ENCODE measurements at places on chromosomes 3 and 15.

- no peak for DNase-seq
These were observed 13.5 kb downstream of the CDCP1 start for GRCh38 chr3:45132568-45133211.

- DNase-seq: no peak
These were observed 2.6 kb upstream of the SKOR1 start for GRCh38 chr15:67822537-67823313.

DNA sequence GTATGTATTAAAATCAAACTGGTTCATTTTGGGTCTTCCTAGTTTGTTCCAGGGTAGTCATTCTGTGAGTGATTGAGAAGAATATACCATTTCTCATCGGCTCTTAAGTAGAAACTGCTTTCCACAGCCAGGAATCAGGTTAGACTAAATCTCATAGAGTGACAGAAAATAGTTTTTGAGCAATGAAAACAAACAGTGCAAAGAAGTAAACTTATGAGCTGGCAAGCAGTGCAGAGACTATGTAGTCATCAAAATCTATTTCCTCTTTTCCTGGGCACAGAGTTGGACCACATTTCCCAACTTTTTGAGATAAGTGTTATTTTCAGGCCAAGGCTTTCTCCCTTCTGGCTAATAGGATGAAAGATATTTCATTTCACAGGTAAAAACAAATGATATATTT, 66.5 kb downstream of the UBE3A start:
- no peak for DNase-seq

GRCh38 chr3:119978554-119979208, 115.6 kb downstream of the GSK3B start:
- DNase-seq: no peak

GRCh38 chr3:170809975-170810357, 60.0 kb downstream of the RPL22L1 start:
- DNase-seq: no peak

- no peak for DNase-seq
These were observed 59.7 kb downstream of the LRIG1 start for GRCh38 chr3:66441129-66441528.

- DNase-seq: peak; percentile 54
These were observed 42.7 kb downstream of the EIF2AK4 start for GRCh38 chr15:39976291-39977274.

DNA sequence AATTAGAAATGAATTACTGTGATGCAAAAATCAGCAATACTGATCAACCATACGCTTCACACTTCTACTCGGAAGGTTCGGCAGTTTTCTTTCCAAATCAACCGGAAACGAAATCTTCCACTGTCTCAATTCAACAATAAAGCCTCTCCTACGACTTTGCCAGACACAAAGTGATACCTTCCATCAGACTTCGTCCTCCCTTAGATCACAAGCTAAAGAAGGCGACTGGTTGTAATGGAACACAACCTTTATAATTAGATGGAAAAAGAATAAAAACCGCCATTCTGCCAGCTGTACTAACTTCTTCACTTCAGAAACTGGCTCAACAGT, 618 bp downstream of the PARL start:
- DNase-seq: no peak

GRCh38 chr3:45943207-45943846, at the start of gene CXCR6:
Gene CXCR6, plus strand, starts transcription at chr3:45943464. Its CDS starts 3,018 bp downstream, at chr3:45946482.
- no peak for DNase-seq

- no peak for DNase-seq
These were observed 157.7 kb downstream of the NECTIN3 start for GRCh38 chr3:111229301-111229700.

GRCh38 chr3:179981646-179982045, 55.1 kb downstream of the PEX5L start:
- no peak for DNase-seq

DNA sequence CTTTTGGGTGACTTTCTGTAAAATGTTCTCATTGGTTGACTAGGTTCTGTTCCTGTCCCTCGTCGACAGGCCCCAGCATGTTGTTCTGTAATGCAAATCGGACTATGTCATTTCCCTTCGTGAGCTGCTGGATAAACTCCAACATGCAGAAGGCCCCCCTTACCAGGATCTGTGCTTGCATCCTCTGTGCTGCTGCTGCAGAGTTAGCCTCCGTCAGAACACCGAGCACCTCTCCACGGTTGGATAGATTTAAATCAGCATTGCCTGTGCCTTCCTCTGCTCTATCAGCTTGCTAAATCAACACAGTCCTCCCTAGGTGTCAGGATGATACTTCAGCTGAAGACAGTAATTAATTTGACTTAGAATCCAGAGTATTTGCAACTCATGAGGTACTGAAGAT, 12.7 kb upstream of the MINDY4B start:
- no peak for DNase-seq

GRCh38 chr15:26561896-26562295, 211.0 kb downstream of the GABRB3 start:
- DNase-seq: no peak

GRCh38 chr15:71133747-71134472, 18.6 kb downstream of the THSD4 start:
- no peak for DNase-seq

DNA sequence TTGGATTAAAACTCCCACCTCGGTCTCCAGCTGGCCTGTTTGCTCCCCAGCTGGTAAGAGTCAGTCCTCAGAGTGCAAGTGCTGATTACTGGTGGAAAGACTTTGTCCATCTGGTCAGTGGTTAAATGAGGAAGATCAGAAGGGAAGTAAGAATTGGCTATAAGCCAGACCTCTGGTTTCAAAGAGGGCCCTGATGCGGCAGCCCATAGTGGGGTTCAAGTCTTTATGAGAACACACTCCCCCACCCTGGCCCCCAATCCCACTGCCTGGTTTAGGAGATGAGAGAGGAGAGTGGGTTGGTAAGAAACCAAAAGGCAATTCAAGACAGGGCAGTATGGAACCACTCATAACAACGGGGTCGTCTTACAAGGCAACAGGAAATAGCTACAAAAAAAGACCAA, 65.0 kb downstream of the FRMD4B start:
- DNase-seq: no peak

GRCh38 chr3:79361748-79362378, 405.9 kb downstream of the ROBO1 start:
- no peak for DNase-seq

GRCh38 chr15:80730387-80730786, 35.3 kb downstream of the ABHD17C start:
- DNase-seq: no peak

GRCh38 chr3:107208100-107208499, 169.1 kb upstream of the CCDC54 start:
- DNase-seq: peak; percentile 76

DNA sequence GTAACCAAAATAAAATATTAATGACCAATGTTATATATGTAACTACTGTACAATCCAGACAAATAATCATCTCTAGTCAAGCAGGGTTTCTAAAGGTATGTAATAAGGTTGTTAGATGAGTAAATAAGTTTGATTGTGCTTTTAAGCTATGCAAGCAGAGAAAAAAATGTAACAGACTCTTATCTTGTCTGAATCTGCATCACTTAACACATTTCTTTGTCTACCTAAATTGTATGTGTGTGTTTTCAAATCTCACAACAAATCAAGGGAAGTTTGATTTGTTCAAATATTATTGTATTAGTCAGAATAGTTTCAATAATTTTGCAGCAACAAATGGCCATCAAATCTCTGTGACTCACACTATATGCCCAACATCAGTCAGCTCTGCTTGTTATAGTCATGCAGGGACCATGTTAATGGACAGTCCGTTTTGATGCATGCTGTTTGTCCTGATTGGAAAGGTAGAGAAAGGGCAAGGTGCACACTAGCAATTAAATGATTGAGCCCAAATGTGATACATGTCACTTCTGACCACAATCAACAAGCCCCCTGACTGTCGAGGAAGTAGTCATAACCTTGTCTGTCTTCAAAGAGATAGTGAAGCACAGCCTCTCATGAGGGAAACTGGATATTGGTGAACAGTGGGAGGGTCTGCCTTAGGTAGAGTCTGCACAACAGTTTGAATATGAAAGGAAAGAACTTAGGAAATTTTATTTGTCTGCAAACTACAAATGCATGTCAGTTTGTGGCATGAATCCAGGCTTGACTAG, 349.4 kb upstream of the SATB1 start:
- no peak for DNase-seq

DNA sequence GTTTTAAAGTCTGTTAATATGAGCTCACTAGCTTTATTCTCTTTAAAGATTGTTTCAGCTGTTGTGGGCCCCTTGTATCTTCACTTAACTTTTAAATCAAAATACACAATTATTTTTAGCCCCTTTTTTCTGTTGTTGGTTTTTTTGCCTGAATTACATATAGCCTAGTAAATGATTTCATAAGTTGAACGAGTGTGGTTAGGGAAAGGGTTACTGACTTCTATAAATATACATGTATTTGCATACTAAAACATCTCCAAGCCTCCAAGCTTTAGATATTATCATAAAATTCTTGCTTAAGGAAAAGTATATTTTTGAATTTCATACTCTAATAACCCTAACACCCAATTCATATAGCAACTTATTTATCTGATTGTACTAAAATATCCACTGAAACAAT, 73.2 kb upstream of the ARL6 start:
- no peak for DNase-seq

DNA sequence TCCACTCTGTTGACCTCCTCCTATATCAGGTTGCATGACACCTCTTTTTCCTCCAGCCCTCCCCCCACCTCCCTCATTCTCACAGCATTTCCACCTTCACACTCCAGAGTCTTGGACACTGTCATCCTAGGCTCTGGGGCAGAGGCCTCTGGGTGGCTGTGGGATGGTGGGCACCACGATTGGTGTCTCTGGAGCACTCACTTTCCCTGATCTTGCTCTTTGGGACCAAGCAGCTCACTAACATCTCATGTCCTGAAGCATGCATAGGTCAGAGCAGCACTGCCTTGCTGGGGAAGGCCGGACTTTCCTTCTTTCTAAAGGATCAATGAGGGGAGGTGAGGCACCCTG, 14.9 kb downstream of the ZBTB47 start:
- no peak for DNase-seq

GRCh38 chr3:15172806-15173205, 33.2 kb upstream of the CAPN7 start:
- no peak for DNase-seq

GRCh38 chr3:195403244-195403643, 39.6 kb downstream of the ACAP2 start:
- DNase-seq: no peak

- DNase-seq: no peak
These were observed 19.9 kb downstream of the FYCO1 start for GRCh38 chr3:45975686-45976085.

- no peak for DNase-seq
These were observed 129.5 kb upstream of the UMPS start for GRCh38 chr3:124600765-124601164.

DNA sequence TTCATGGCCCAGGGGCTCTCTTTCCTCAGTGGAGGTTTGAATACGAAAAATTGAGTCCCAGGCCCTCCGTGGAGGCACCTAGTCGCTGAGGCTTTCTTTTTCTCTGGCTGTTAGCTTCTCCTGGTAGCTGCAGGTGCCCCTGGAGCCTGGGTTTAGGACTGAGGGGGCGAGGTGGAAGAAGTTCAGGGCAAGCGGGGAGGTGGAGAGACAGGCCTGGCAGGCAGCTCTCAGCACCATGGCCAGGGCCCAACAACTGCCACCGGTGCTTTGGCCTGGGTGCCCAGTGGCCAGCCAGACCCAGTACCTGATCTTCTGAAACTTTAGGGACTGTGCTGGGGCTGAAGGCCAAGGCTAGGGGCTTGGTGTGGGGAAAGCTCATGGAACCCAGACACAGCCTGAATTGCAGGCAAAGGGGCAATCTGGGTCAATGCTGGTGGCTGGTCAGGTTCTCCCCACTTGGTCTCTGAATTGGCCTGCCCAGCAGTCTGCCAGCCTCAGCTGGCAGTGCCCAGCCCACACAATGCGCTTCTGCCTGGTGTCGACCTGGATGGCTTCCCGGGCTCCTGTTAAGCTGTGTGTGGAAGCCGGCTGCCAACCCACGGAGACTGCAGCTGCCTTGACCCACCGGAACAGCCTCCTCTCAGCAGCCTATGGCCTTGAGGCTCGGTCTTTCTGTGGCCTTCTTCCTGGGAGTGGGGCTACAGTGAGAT, 30.3 kb upstream of the POLG start:
- DNase-seq: no peak

All from right renal cortex interstitium (tissue), 3 donors.